ENCODE measurements at places on chromosomes 2 and 18. TPM values are rescaled to one million over a fixed set of nuclear protein-coding genes. Genes with fewer than 3 reads are reported as not detected.

PEX13 gene
- 17.4 TPM for polyA plus RNA-seq

SCN7A gene
- not detected for polyA plus RNA-seq

UGT1A3 gene
- 0.17 TPM for polyA plus RNA-seq

ACMSD gene
- not detected for polyA plus RNA-seq

B3GNT7 gene
- 0.71 TPM for polyA plus RNA-seq

SERPINB10 gene
- polyA plus RNA-seq: not detected

BAZ2B gene
- polyA plus RNA-seq: 23.9 TPM

SCN9A gene
- 8.3 TPM for polyA plus RNA-seq

CMPK2 gene
- 0.41 TPM for polyA plus RNA-seq

DSG1 gene
- not detected for polyA plus RNA-seq

TBR1 gene
- polyA plus RNA-seq: 0.07 TPM

EFR3B gene
- polyA plus RNA-seq: 12.5 TPM

RGPD3 gene
- 0.12 TPM for polyA plus RNA-seq

MAL gene
- not detected for polyA plus RNA-seq

COLEC11 gene
- polyA plus RNA-seq: 0.30 TPM

GALNT14 gene
- polyA plus RNA-seq: 48.0 TPM

ALLC gene
- polyA plus RNA-seq: not detected

SPDYA gene
- 0.14 TPM for polyA plus RNA-seq

HTR2B gene
- 0.22 TPM for polyA plus RNA-seq

CAPG gene
- 53.0 TPM for polyA plus RNA-seq

ATOH8 gene
- polyA plus RNA-seq: 20.0 TPM

PTPRN gene
- polyA plus RNA-seq: 0.90 TPM

ERFE gene
- polyA plus RNA-seq: 3.6 TPM

VWA3B gene
- not detected for polyA plus RNA-seq

DGUOK gene
- 131 TPM for polyA plus RNA-seq

SPC25 gene
- 25.1 TPM for polyA plus RNA-seq

CBLN2 gene
- polyA plus RNA-seq: 0.32 TPM

Data from A549 (cell line).